Activated CD4-positive, alpha-beta memory T cell treated with anti-CD3 and anti-CD28 coated beads, Interleukin-2, amount 10 ng/mL, durations not matched to agents 7 days and 5 days (primary cell): ENCODE measurements at places on chromosomes 12 and 14. TPM values are rescaled to one million over a fixed set of nuclear protein-coding genes. Genes with fewer than 3 reads are reported as not detected.

The CEBPE gene
- 0.25 TPM for total RNA-seq

The IL26 gene
- total RNA-seq, result 3.3 TPM

The AQP2 gene
- total RNA-seq, result not detected

The ZC3H14 gene
- total RNA-seq, result 33.1 TPM
